Right renal pelvis (tissue), 4 donors: ENCODE measurements at places on chromosomes 2 and 18.

DNA sequence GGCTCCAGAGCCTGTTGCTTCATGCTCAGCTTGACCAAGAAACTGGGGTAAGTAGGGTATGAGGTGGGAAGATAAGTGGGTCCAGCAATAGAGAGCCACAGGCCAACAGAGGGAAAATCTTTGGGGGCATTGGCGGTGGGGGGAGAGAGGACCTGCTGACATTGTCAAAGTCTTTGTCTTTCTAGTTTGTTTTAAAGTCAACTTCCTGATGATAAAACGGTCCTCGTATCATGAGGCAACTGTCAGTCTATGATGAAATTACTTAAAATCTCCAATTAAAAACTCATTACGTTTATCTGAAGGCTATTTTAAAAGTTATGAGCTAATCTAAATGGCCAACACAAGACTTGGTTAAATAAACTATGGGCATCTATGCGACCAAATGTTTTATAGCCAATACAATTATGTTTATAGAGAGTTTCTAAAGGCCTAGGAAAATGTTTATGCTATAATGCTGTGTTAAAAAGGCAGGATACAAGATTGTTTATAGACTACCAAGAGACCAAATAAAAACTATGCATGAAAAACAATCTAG, 84.4 kb upstream of the CD28 start:
- DNase-seq, result no peak

- no peak for DNase-seq
Observed at GRCh38 chr2:235045336-235045972, 93.6 kb downstream of the SH3BP4 start.

GRCh38 chr2:232838406-232838874, 31.6 kb upstream of the SNORC start:
- no peak for DNase-seq

DNA sequence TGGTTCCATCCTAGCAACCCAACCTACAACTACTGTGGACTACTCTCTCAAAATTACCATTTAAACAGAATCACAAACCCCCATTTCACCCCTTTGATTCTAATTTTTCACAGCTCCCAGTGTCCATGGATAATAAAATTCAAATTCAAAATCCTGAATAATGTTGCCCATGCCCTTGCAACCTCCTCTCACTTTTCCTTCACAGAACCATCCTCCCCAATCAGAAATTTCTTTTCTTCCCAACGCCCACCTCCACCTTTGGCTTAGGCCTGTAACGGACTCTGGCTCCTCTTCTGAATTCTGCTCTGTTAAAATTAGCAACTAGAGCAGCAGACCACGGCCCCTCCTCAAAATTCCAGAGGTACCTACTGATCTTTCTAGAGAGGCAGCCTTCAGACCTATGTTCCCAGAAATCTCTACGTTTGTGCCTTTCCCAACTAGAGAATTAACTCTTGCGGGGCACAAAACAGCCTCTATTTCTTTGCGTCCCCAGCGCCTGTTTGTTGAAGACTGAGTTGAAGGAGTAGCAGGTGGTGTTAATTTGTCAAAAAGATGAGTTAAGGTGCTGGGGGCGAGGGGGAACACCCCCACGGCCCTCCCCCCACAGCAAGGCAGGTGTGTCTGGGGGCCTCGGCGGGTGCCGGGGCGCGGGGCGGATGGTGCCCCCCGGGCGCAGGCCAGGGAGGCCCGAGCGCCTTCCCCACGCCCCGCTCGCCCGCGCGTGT, 428 bp upstream of the MAP3K20 start:
- DNase-seq, result no peak
